Neural progenitor cell (in vitro differentiated cells): ENCODE measurements at places on chromosomes 6 and 20.

GRCh38 chr6:105452924-105453756 lies 50.3 kb upstream of the PREP start:
- DNase-seq, result no peak

GRCh38 chr6:166562726-166563125 lies 23.8 kb downstream of the RAMACL start:
- DNase-seq, result no peak

DNA sequence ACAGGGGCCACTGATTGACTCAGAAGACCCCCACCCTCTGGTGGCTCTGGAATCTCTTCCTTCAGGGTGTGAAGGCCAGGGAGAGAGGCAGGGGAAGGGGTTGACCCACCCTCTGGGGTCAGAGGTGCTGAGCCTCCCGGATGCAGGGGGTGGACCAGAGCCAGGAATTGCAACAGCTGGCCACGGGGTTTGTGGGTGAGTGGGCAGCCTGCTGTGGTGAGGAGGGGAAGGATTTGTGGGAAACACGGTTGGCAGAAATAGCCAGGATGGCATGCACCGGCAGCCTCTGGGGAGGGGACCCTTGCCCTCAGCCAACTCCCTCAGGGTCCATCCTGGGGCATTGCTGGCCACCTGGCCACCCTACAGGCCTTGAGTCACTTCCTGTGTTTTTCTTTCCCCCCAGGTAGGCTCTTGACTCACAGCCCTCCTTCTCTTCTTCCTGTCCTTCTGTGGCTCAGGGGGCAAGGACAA lies 92.8 kb downstream of the MRPL14 start:
- DNase-seq, result no peak

DNA sequence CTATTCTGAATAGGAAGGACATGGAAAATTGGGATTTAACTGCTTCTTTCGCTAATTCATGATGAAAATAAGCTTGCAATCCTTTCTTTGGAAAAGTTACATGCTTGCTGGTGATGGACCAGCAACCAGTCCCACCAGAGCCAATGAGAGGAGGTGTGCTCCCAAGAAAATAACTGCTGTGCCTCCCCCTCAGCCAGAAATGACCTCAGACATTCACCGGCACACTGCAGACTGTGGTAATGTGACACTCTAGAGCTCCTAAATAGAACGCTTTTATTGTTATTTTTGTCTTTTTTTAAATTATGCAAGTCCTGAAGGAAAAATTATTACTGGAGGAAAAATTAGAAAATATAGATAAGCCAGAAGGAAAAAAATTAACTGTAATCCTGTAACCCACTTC lies 2.6 kb downstream of the PYGB start:
- no peak for DNase-seq

- no peak for DNase-seq
These were observed 644 bp downstream of the MAD2L1BP start for GRCh38 chr6:43636308-43636659.

GRCh38 chr20:47748069-47748468 lies 37.2 kb downstream of the SULF2 start:
- no peak for DNase-seq

- DNase-seq, result no peak
These were observed 8.1 kb upstream of the C20orf144 start for GRCh38 chr20:33653900-33654596.

DNA sequence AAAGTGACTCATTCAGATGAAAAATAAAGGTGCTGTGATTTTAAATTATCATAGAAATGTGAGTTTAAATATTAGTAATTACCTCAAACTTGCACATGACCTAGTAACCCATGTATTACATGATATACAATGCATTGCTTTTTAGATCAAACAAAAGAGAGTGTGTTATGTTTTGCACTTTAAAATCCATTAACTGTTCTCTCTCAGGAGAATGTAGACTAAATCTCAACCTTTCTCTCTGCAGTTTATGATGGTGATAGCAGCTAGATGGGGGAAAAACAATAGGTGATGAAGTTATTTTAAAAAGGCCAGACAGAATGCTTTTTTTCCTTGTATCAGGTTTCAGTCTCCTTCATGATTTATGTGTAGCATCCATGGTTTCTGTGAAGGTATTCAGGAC lies 404.4 kb upstream of the RNF217 start:
- DNase-seq, result no peak

- no peak for DNase-seq
These were observed 1.7 kb downstream of the PMEPA1 start for GRCh38 chr20:57707849-57708693.

DNA sequence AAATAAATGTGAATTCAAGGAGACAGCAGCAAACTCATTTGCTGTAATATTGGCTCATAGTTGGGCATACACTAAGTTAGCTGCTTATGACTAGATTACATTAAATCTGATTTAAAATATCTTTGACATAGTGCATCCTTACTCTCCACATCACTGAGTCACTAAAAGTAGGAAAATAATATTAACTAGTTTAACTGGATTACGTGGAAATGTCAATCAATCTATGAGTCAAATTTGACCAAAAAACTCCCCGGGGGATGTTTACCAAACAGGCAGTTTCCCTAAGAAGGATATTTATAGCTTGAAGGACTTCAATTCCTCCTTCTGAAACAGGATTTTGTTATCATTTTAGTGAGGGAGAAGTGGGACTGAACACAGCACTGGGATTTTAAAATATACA lies 366.5 kb downstream of the ESR1 start:
- no peak for DNase-seq

- no peak for DNase-seq
These were observed 3.3 kb downstream of the ACTL10 start for GRCh38 chr20:33669873-33670640.

GRCh38 chr20:11972478-11972877 lies 54.8 kb downstream of the BTBD3 start:
- no peak for DNase-seq

GRCh38 chr6:157831018-157831369 lies 7.9 kb downstream of the SNX9 start:
- DNase-seq, result no peak

DNA sequence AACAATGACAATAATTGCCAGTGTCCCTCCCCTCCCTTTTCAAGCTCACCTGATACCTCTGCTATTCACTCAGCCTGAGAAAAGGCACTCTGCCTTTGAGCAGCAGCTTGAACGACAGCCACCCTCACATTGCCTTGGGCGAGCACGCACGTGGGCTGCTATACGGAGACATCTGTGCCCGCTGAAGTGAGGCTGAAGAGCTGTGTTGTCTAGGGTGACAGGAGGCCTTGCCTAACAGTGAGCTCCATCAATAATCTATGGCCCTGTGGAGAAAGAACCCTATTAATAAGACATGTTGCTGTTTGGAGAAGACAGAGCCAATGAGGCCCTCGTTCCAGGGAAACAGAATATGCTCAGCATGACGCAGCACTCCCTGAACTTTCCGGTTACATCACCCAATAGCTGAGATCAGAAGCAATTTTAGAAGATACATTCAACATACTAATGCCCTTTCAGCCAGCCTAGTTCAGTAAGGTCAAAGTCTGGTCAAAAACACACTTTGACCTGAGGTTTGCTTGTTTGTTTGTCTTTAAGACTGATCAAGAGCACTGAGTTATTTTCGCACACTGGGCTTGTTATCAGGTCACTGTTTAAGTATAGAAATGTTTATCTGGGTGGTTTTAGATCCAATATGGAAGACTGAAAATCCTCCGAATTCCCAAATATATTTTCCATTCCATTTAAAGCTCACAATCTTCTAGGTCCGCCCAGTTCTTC lies 30.6 kb downstream of the RBM24 start:
- peak; percentile 9 for DNase-seq

DNA sequence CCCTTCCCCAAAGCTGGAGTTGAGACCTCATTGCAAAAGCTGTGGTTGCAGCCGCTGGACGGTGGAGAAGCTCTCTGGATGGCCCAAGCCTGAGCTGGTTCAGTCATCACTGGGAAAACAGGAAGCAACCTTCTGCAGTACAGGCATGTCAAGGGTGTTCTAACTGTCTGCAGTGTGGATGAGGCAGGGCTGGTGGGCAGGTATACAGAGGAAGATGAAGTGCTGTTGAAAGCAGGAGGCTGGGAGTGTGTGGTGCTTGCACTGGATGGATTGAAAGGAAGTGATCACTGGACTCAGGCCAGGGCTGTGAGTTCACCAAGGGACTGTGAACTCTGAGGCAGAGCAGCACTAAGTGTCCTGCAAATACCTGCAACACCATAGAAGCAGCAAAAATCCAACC lies 89.0 kb upstream of the NOX3 start:
- DNase-seq, result no peak

DNA sequence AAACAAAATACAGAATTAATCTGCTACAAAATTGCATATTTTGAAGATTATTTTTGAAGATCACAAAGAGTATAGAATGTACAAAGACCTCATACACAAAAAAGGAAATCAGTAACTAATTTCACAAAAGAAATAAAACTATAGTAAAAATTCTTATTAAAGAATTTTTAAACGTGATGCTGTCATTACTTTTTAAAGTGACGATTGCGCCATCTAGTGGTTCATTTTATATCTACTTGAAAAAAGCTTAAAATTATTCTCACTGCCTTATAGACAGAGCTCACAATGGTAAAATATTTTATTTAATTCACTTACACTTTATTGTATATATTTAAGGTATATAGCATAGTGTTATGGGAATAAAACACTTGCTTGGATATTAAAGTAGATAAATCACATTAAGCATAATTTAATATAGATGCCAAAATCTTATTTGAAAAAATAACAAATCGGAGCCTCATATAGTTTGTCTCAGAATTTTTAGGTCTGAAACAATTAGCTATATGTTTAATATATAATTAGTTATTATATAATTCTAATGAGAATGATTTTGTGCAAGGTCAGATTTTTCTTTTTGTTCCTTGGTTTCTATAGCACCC lies 128.8 kb downstream of the PHF3 start:
- peak; percentile 56 for DNase-seq

DNA sequence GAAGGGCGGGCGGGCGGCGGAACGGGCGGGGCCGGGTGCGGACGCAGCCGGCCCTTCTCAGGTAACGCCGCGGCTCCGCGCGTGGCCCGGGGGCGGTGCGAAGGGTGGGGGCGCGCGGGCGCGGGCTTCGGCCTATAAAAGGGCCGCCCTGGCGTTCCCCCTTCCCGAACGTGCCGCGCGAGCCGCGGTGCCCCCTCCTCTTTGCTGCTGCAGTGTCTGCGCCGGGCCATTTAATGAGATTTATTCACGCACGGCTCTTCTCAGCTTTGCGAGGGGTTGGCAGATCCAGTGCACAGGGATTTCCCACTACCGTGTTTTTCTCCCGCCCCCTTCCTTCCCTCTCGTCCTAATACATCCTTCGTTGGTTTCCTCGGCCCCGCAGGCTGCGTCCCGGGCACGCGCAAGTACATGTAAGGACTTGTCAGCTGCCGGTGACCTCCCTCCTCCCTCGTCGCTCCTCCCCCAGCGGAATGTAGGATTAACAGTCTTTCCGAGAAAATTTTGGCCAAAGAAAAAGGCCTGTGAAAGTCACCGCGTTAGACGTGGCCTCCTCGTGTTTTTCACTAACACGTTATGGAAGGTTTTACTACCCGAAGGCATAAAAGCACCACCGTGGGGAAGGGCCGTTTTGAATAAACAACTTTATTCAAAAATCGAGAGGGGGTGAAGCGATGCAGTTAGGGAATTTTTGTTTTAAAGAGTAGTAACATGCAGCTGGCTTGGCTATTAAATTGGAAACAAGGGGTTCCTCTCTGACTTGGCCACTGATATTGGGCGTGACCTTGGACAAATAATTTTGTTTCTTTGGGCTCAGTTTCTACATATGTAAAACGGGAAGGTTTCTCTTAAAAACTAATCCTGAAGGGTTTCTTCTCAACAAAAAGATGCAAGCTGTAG lies 966 bp upstream of the REV3L start:
- DNase-seq, result peak; percentile 91

DNA sequence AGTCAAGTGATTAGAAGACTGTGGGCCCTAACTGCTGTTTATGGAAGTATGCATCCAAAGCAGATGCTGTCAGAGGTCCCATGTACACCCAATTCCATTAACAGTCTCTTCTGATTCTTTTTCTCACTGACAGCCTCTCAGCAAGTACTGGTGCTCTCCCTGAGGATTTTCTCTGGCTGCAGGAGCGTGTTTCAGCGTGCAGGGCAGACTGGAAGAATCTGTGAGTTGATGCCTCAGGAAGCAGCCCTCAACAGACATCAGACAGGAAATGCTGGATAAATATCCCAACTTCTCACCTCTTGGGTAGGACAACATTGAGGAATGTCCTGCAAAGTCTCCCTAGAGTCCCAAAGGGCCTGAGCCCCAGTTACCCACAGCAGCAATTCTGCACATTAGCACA lies 40.8 kb downstream of the ANKEF1 start:
- DNase-seq, result no peak

DNA sequence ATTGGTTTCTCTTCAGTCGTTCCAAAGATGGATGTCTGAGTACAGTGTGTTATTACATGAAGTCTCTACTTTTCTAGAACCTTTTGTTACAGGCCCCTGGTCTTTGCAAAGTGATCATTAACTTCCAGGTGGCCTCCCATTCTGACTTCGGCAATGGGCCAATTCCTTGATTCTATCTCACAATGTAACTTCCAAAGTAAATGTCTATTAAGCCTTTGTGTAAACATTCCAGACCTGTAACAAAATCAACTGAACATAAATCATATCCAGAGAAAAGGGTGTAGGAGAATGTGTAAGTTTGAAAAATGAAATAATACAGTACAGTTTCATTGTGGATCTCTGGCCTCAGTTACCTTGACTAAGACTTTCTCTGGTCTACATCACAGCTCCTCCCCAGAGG lies 187.8 kb upstream of the JAG1 start:
- DNase-seq, result no peak

- DNase-seq, result no peak
These were observed 51.9 kb downstream of the B4GALT5 start for GRCh38 chr20:49661560-49662329.

DNA sequence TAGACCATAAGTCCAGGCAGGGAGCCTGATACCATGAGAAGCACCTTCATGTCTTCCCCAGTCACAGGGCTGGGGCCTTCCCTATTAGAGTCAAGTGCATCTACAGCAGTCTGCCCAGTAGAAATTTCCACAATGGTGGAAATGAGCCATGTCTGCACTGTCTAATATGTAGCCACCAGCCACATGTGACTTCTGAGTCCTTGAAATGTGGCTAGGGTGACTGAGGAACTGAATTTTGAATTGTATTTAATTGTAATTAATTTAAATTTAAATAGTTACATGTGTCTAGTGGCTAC lies 300.2 kb downstream of the CLIC5 start:
- no peak for DNase-seq

DNA sequence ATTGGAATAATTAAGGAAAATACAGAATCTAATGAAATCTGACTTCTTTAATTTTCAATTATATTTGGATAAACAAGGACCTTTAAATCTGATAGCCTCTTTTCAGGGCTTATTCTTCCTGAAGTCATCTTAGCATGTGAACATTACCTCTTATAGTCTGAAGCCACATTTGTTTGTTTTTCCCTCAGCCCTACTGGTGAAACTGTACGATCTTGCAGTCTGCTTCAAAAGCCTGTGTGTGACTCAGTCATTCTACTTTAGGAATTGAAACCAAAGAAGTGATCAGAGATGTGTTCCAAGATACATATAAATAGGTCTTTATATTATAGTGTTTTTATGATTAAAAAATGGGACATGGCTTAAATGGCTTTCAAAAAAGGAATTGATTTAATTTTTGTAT lies 67.5 kb downstream of the MACROD2 start:
- DNase-seq, result no peak
